Occipital lobe (tissue), 3 donors: ENCODE measurements at places on chromosomes 16 and 17. TPM values are rescaled to one million over a fixed set of nuclear protein-coding genes. Genes with fewer than 3 reads are reported as not detected.

SYT17 gene
- total RNA-seq: 6.2 TPM

KRT23 gene
- total RNA-seq: 0.16 TPM

OTOA gene
- 1.1 TPM for total RNA-seq

COX6A2 gene
- total RNA-seq: not detected

FCSK gene
- 6.2 TPM for total RNA-seq

C17orf100 gene
- total RNA-seq: 2.3 TPM

QRICH2 gene
- 6.1 TPM for total RNA-seq

SLC13A2 gene
- total RNA-seq: not detected

ASGR1 gene
- 15.6 TPM for total RNA-seq

HSD17B1 gene
- 0.62 TPM for total RNA-seq

GRCh38 chr17:78793415-78793814, 11.3 kb upstream of the CYTH1 start:
- DNase-seq: no peak

DNA sequence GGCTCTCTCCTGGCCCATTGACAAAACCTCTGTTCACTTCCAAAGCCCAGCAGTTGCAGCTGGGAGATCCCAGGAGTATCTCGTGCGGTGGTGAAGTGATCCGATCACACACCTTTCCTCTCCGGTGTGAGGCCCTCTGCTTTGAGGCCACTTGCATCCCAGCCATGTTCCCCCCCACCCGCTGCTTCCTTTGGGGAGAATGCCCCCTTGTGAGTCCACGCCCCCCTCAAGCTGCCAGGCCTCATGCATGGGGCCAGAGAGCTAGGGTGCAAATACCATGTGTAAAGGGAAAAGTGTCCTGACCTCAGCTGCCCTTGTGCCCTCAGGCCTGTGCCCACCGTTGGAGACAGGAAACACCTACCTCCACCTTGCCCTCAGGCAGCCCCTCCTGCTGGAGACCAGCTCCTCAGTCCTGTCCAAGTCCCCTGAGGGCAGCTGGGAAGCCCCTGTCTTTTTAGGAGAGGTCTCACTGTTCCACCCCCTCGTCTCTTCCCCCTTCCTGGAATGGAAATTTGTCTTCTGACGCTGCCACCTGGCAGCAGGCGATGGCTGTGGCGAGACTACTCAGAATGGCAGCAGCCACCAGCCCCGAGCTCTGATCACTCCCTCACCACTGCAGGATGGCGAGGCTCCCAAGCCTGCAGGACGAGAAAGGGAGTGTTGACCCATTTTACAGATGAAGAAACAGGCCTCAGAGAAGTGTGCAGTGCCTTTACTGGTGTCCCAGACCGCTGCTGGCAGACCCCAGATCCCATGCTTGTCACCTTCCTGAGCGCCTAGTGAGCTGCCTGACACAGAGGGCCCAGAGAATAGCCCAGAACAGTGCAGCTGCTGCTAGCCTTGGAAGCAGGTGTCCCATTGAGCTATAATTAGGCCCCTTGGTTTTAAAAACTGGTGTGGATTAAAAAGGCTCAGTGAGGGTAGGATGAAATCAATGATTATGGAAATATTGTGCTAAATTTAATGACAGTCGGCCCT, 120.6 kb upstream of the CACNG5 start:
- no peak for DNase-seq

DNA sequence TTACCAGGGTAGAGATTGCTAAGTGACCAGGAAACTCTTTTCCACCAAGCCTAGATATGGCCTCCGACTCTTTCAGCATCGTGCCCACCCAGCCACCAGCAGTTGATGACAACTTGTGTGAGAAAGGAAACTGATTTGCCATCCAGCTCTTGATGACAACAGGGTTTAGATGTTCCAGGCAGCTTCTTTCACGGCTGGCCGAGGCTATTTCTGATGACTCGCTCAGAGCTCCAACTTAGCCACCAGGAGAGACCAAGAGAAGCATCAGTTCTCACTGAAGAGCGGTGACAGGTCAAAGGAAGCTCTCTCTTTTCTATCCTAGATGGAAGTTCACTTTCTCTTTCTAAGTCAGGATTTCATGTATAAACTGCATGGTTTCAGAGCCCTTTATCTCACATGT, 61.2 kb downstream of the MPHOSPH6 start:
- no peak for DNase-seq

GRCh38 chr17:77555741-77556291, 402.7 kb upstream of the TNRC6C start:
- peak; percentile 62 for DNase-seq

GRCh38 chr17:38451840-38452529, 23.7 kb downstream of the ARHGAP23 start:
- peak; percentile 54 for DNase-seq

DNA sequence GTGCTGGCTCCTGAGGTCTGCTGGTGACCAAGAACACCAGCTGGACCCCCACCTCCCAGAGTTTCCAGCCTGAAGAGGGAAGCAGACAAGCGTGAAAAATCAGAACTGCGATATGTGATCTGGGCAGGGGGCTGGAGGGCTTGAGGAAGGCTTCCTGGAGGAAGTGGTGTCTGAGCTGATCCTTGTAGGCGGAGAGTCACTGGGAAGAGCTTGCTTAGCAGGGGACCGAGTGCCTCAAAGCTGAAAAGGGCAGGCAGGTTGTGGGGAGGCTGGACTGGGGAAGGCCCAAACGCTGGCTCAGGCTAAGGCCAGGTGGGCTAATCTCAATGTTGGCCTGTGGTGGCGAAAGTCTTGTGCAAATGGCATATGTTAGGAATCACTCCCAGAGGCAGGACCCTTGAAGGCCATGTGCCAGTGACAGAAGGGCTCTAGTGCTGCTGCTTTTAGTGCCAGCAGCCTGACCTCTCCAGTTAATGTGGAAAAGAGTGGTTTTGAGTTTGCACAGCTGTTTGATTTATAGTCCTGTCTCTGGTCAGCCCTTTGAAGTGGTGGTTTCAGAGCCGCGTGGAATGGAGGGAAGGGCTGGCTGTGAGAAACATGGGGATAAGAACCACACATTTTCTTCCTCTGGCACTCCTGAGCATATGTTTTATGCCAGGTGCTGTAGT, 85.3 kb upstream of the LGALS9 start:
- DNase-seq: no peak

GRCh38 chr17:39740357-39741111, 2.8 kb downstream of the GRB7 start:
- no peak for DNase-seq

DNA sequence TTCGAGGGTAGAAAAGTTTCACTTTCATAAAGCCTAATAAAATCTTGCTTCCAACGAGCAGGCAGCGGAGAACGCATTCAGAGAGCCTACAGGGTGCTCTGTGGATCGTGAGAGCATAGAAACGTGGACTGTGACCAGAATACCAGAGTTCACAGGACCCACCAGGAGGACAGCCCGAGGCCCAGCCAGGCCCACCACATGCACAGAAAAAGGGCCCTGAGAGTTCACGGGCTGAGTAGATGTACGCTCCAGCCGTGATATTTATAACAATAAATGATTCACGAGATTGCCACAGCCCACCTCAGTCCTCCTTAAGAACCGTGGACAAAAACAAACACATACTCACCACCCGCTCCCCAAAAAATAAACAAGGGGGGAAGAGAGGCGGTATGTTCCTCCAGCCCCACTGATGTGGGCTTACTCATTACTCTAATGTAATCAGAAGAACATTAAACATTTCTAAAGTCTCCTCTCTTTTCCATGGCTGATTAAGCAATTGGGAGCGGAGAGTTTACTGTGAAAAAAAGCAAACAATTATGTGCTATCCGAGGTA, 207.2 kb downstream of the C16orf78 start:
- no peak for DNase-seq

- DNase-seq: no peak
These were observed 56.0 kb downstream of the ZFPM1 start for GRCh38 chr16:88508868-88509748.

GRCh38 chr17:78159575-78160158, 8.7 kb upstream of the SYNGR2 start:
- DNase-seq: no peak

DNA sequence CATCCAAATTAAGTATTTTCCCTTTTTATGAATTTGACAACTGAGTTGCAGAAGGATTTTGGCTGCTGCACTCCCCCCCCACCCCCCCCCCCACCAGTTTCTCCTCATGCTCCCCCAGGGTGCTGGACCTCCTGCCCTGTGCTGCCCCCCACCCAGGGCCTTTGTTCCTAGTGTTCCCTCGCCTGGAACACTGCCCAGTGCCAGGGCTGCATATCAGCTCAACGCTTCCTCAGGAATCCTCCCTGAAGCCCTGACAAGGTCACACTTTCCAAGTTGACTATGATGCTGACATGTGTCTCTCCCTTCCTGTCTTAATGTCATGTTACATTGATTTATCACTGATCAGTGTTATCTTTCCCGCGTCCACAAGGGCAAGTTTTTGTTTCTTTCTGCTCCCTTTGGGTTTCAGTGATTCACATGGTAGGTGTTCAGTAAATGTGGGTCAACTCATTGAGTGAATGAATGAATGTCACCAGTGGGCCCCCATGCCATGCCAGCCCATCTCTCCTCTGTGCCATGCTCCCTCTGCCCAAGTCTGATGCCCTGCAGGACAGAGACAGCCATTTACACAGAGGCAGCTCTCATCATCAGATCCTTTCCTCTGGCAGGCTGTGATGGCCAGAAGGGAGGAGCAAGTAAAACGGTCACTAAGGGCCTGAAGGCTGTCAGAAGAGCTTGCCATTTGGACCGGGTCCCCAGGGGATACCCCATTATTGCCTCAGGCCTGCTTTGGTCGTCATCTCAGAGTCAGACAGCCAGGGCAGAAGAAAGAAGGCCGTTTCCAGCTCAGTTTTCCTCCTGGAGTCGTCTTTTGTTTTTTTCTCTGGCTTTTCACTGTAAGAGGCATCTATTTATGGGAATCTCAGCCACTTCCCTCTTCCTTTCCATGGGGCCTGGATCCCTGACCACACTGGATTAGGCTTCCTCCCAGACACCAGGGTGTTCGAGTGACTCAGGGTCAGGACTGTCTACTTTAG, 386.2 kb downstream of the SNX29 start:
- no peak for DNase-seq

DNA sequence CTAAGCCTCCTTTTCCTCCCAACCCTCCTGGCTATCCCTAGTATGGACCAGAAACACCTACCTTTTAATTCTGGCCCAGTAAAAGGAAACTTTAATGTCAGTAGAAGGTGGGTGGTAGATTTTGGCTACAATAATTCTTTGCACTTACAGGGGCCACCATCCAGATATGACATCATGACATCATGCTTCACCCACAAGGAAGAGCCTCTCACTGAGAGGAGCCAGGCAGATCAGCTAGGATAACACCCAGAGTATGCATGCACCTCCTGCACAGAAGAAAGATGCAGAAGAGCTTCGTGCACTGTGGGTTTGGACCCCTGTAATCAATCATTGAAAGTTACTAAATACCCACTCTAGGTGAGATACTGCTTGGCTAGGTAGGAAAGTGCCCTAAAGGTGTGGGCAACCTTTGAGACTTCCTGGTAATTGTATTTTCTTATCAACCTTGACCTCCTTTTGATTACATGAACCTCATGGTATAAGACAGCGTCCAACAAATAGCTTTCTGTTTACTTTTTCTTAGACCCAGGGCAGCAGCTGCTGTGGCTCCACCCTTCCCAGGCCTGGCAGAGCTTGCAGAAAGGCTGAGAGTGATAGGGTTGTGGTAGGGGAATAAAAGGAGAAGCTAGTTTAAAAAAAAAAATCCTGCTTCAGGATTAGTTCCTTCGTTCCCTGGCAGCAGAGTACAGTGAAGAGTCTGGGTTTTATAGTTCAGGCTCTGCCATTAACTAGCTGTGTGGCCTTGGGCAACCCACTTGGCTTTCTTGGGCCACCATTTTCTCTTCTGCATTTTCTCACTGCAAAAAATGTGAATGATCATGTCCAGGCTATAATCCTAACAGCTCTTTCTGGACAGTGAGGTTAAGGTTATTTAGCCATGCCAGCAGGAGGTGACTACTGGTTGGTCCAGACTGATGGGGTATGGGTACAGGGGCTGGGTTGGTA, 6.2 kb downstream of the MAP3K14 start:
- DNase-seq: no peak

GRCh38 chr17:45956090-45956489, 43.0 kb upstream of the STH start:
- no peak for DNase-seq

GRCh38 chr16:12907670-12908233, 6.4 kb downstream of the SHISA9 start:
- DNase-seq: no peak

- DNase-seq: no peak
These were observed 65.7 kb downstream of the MARF1 start for GRCh38 chr16:15576960-15577958.

DNA sequence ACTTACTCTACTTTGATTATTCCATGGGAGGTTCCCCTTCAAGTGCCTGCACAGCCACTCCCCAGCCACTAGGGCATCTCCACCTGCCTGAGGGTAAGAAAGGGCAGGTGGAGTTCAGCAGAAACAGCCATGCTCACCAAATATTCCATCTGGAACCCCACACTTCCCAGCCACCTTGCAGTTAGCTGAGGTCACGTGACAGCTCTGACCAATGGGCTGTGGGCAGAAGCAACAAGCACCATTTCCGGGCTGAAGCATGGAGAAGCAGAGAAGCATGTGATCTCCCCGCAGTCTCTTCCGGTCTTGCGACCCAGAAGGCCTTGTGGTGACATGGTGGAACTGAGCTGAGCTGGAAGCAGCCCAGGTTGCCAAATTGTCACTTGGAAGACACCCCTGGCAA, 108.6 kb downstream of the CCT6B start:
- no peak for DNase-seq

DNA sequence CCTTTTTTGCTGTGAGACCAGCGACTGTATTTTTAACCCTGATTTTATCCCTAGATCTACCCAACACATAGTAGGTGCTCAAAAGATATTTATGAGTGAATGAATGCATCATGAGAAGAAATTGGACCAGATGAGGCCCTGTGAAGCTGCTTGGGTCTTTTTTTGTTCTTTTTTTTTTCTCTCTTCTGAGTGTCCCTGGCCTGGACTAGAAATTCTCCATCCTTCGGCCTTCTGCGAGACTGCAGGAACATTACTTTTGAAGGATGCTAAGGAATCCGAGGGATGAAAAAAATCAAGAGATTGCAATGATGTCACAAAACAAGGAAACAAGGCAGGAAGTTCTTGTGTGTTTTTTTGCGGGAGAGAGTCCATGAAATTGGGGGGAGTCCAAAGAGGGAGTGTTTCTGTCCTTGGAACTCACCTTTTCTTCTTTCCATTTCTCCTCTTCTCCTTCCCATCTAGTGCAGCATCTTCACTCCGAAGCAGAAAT, 560 bp upstream of the RUSF1 start:
- DNase-seq: no peak

- peak; percentile 47 for DNase-seq
These were observed 306.9 kb upstream of the RBFOX1 start for GRCh38 chr16:7025616-7026190.
